ENCODE measurements at places on chromosomes 3 and 15. TPM values are rescaled to one million over a fixed set of nuclear protein-coding genes. Genes with fewer than 3 reads are reported as not detected.

- no peak overlapping the region for H3K27ac ChIP-seq
- peaks cover 2% of the 10 kb centered on the region for H3K27me3 ChIP-seq
- no peak overlapping the region for H3K4me3 ChIP-seq
- H3K36me3 ChIP-seq, result no peaks in the 10 kb centered on the region
- H3K4me1 ChIP-seq, result no peaks in the 10 kb centered on the region
Observed at GRCh38 chr3:183215591-183216202, 37.4 kb upstream of the B3GNT5 start.

DNA sequence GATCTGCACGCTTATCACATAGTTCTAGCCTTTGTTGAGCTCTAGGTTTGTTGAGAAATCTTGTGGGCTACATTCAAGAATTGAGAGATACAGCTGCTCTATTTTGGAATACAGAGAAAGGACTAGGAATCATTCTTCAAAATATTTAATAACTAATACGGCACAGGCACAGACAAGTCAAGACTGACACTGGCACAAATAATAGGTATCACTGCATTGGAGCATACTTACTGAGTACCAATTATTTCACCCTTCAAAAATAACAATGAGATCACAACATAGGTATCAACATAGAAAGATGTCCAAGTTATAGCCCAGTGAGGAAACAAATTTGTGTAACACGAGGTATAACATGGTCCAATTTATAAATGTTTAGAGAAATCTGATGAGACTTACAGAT lies 133.7 kb upstream of the TSC22D2 start:
- H3K27me3 ChIP-seq, result no peaks in the 10 kb centered on the region
- peaks cover 7% of the 10 kb centered on the region for H3K4me1 ChIP-seq
- no peak for DNase-seq

- no peak for DNase-seq
- no peaks in the 10 kb centered on the region for H3K27me3 ChIP-seq
- no peak overlapping the region for H3K4me3 ChIP-seq
- no peak overlapping the region for H3K27ac ChIP-seq
- H3K36me3 ChIP-seq, result no peaks in the 10 kb centered on the region
Observed at GRCh38 chr3:5607581-5607980, 420.1 kb downstream of the EDEM1 start.

DNA sequence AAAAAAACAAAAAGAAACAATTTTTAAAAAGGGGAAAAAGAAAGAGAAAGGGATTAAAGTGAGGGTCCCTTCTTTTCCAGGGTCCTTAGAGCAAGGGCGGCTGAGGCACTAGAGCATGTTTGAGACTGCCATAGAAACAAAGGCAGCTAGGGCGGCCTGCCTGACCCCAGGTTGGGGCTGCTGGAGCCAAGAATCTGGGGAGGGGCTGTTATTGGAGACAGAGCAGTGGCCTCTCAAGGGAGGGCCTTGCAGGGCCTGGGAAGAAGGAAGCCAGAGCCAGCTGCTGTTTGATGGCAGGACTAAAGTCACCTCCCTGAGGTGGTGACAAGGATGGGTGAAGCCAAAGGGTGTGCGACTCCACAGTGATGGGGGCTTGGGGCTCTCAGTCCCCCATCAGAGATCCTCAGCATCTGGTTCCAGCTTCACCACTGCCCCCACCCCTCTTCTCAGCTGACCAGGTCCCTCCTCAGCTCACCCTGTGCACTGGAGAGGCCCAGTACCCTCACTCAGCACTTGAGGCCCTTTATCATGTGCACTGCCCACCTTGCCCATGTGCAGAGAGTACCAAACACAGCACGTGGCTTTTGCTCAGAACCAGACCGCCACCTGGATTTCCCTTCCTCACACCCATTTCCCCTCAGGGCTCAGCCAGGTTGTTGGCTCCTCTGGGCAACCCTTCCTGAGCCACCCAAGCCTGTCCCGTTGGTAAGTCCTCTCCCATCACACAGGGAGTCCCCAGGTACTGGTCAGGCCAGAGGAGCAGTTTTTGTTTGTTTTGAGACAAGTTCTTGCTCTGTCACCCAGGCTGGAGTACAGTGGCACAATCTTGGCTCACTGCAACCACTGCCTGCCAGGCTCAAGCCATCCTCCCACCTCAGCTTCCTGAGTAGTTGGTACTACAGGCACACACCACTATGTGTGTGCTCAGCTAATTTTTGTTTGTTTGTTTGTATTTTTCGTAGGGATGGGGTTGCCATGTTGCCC lies 1.7 kb downstream of the TMEM89 start:
- DNase-seq, result no peak
- no peaks in the 10 kb centered on the region for H3K36me3 ChIP-seq
- H3K27ac ChIP-seq, result no peak overlapping the region
- H3K4me1 ChIP-seq, result no peaks in the 10 kb centered on the region

DNA sequence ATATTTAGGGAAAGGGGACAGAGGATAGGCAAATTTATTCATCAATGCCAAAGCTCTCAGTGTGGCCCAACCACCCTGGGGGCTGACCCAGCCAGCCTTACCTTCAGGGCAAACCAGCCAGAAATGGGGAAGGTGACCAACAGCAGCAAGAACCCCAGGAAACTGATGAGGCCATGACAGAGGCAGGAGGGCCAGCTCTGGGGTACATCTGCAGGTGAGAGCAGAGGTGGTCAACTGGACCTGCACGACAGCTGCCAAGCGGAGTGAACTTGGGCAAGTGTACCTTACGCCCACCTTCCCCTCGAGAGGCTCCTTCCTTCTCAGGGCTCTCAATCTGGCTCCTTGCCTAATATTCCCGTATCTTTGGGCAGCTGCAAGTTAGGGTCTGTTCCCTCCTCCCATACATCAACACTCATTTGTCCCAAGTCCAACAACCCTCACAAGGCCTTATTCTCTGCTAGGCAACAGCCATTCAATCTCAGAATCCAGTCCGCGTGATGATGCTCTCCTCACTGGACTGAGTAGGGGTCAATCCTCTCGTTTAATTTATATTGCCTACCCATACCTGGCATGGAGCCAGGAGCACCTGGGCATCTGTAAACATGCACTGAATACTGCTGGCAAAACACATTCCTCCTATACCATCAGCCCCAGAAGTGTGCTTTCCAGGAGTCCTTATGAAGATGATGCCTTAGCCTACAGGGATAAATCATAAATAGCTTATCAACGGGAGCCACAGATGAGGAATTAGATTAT lies 1.7 kb downstream of the STOML1 start:
- no peak overlapping the region for H3K27ac ChIP-seq
- peaks cover 23% of the 10 kb centered on the region for H3K4me1 ChIP-seq
- DNase-seq, result no peak
- H3K4me3 ChIP-seq, result no peak overlapping the region

DNA sequence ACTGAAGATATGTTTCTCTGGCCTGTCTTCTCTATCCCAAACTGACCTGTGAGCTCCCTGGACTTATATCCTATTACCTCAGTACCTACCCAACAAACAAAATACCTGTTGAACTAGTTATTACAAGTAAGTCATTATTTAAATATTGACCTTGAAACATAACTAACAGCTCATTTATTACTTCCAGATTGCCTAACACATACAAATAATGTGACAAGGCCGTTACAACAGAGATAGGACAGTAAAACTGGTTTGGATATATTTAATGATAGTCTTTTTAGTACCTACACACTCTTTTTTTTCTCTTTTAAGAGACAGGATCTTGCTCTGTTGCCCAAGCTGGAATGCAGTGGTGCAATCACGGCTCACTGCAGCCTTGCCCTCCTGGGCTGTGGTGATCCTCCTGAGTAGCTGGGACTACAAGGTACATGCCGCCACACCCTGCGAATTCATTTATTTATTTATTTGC lies 145.0 kb downstream of the ADAM10 start:
- H3K4me3 ChIP-seq, result no peak overlapping the region
- H3K4me1 ChIP-seq, result no peaks in the 10 kb centered on the region
- H3K27ac ChIP-seq, result no peak overlapping the region
- no peaks in the 10 kb centered on the region for H3K27me3 ChIP-seq

DNA sequence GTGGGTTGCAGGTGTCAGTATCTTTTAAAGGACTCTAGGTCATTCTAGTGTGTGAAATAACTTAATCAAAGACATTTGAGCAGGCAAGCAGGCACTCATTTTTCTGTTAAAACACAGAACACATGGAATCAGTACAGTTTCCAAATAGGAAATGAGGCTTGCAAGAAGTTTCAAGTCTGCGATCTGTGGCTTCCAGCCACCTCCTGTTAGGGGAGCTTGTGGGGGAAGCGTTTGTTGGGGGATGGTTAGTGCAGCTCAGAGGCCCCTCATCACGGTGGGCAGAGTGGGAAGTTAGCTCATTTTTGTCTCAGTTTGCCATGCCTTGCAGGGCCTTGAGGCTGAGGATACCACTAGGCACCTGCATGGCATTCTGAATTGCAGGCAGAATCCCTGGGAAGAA lies 59.9 kb downstream of the SLC6A11 start:
- no peaks in the 10 kb centered on the region for H3K4me1 ChIP-seq
- no peaks in the 10 kb centered on the region for H3K36me3 ChIP-seq
- no peak overlapping the region for H3K27ac ChIP-seq

- H3K4me3 ChIP-seq, result no peak overlapping the region
- H3K27ac ChIP-seq, result no peak overlapping the region
- no peaks in the 10 kb centered on the region for H3K4me1 ChIP-seq
- H3K27me3 ChIP-seq, result no peaks in the 10 kb centered on the region
- DNase-seq, result no peak
Observed at GRCh38 chr3:127637546-127637945, 8.6 kb downstream of the PODXL2 start.

The FBXW12 gene
- not detected for total RNA-seq

DNA sequence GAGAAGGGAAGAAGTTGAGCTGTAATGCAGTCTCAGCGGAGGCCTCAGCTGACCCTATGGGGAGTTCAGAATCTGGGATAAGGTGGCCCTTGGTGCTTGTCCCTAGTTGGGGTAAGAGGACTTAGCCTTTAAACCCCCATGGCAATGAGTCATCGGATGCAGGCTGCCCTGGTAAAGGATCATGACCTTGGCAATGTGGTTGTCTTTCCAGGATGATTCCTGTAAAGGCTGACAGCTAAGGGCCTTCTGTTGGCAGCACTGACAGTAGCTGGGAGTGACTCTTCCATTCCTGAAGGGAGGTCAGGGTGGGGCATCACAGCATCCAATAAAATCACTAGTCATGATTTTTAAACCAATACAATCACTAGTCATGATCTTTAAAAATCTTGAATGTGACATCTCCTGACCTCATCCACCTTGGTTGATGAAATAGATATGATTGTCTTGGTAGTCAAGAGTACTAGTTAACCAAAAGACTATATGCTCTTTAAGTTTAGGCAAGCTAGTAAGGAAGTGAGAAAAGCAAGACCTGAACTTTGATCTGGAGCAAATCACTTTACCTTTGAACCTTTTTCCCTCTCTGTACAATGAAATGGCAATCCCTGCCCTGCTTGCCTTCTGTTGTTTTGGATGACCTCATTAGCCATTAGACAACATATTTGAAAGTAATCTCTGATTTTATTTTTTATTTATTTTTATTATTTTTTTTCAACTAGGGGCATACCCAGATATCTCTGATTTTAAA lies 71.3 kb upstream of the CACNA1D start:
- no peak overlapping the region for H3K27ac ChIP-seq
- no peak for DNase-seq
- H3K27me3 ChIP-seq, result no peaks in the 10 kb centered on the region
- no peaks in the 10 kb centered on the region for H3K4me1 ChIP-seq
- no peak overlapping the region for H3K4me3 ChIP-seq

The LRRC34 gene
- total RNA-seq, result 1.2 TPM

GRCh38 chr3:45034612-45035252 lies 8.6 kb downstream of the CLEC3B start:
- no peaks in the 10 kb centered on the region for H3K4me1 ChIP-seq
- H3K27ac ChIP-seq, result no peak overlapping the region
- no peaks in the 10 kb centered on the region for H3K27me3 ChIP-seq
- H3K36me3 ChIP-seq, result no peaks in the 10 kb centered on the region
- DNase-seq, result no peak

DNA sequence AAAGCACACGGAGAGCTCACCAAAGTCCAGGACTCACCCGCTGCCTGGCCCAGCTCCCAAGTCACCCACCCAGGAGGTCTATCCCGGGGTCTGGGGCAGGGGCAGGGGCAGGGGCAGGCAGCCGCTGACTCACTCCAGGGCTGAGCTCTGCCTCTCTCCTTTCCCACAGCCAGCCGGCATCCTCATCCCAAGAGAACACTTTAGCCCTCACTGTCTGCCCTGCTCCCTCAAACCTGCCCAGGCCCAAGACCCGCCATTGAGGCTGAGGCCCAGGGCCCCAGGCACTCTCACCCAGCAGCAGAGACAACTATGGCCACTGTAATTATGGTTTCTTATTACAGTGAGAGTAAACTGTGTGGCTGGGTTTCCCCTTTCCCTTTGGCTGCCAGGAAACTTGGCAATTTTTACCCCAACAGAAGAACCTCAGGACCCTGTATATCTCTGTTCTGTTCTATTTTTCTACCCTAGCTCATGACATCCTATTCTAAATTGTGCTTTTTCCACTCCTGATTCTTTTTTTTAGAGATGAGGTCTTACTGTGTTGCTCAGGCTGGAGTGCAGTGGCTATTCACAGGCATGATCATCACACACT lies 53.0 kb downstream of the IQSEC1 start:
- no peaks in the 10 kb centered on the region for H3K27me3 ChIP-seq
- no peak overlapping the region for H3K27ac ChIP-seq
- no peaks in the 10 kb centered on the region for H3K36me3 ChIP-seq
- H3K4me1 ChIP-seq, result peaks cover 11% of the 10 kb centered on the region
- DNase-seq, result no peak

All from Panc1 (cell line).